ENCODE measurements at places on chromosomes 5 and 9.
A peak's percentile ranks its signal among the peaks of the same experiment; 100 is the strongest.

DNA sequence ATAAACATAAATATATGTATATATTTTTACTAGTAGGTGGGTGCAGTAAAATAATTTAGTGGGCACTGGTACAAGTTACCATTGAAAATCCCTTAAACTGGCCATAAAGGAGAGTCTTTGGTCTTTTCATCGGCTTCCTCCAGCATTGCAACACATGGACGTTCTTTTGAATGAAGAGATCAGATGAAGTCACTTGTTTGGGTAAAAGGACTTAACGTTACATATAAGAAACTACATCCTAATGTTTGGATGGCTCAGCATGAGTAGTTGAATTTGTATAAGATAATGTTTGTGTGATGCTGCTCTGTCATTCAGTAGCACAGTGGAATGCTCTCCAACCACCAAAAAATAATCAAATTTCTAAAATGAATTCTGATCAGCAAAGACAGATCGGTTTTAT is 31.6 kb downstream of the AFAP1L1 start:
- DNase-seq = no peak

DNA sequence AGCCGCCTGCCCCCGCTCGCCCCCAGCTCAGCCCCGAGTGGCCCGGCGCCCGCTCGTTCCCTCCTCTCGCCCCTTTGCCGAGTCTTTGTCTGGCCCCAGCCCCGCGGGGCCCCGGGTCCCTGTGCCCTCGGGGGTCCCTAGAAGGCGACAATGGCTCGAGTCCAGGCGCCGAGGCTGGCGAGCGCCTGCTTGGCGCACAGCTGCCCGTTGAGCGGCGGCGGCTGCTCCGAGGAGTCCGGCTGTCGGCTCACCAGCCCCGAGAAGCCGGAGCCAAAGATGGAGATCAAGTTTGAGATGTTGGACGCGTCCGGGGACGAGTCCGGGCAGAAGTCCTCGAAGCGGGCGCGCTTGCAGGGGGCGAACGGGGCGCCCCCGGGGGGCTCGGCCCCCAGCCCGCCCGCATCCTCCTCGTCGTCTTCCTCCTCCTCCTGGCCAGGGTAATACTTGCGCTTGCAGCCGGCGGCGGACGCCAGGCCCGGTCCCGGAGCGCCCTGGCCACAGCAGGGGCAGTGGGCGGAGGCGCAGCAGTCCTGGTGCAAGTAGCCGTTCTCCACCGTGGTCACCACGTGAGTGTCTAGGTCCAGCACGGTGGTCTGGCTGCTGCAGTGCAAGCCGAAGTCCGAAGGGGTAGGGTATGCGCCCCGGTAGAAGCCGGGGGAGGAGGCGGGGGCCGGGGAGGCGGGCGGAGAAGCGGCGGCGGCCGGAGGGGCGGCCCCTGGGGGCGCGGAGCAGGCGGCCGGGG is 1.2 kb downstream of the IER5L start:
- DNase-seq = no peak

- DNase-seq = no peak
These were observed 140.5 kb upstream of the COL5A1 start for GRCh38 chr9:134500931-134501760.

GRCh38 chr5:138662599-138662998 is 87.4 kb upstream of the HSPA9 start:
- DNase-seq = no peak

- no peak for DNase-seq
These were observed 45.3 kb upstream of the ANGPTL2 start for GRCh38 chr9:127167560-127168326.

DNA sequence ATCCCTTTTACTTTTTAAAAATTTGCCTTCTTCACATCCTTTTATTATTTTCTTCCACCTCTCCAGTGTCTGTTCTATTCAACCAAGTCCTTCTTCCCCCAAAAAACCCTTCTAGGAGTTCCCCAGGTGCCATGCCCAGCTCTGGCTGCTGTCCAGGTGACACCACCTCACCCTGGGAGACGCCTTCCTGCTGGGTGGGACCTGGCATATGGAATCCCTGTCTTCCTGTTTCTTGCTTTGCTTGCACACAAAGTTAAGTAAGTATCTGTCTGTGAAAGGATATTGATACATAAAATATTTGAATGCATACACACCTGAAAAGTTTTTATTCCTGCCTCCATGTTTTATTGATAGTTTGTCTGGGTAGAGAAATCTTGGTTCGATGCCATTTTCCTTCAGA is 23.1 kb upstream of the MED10 start:
- peak; percentile 53 for DNase-seq

- DNase-seq = no peak
These were observed 30.9 kb downstream of the YIPF5 start for GRCh38 chr5:144139586-144139985.
